NCI-H2171 treated with DMSO at 0.1 percent for 48 hours (cell line): ENCODE measurements at places on chromosomes 2 and 18.

GRCh38 chr2:172097557-172098131 is 5.1 kb downstream of the DLX2 start:
- DNase-seq = peak; percentile 51

DNA sequence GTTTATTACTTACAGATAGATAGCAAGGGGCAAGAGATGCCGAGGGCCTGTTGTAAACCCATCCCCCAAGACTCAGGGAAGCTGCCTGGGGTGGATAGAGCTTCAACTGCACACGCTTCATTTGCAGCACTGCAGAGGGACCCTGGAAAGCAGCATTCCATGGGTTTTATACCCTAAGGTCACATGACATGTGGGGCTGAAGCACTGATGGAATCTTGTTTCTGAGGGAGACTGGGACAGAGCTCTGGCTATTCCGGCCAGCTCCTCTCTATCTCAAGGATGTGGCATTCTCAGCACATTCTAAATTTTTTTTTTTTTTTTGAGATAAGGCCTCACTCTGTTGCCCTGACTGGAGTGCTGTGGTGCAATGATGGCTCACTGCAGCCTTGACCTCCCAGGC is 300.1 kb downstream of the MYCN start:
- no peak for DNase-seq

DNA sequence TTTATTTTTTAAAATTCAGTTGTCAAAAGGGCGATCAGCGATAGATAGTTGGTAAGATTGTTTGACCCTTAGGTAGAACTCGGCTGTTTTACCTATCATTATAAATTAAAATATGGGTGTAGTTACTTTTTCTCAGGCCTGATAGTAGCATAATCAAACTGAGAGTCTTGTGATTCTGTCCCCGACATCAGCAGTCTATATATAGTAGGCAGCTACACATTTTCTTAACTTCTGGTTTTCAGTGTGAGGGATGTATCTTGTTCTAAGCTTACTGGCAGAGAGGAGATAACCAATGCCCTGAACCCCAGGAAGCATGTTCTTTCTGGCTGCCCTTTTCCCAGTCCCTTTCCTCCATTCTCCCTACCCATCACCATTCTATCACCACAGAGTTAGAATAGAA is 56.6 kb downstream of the XRCC5 start:
- DNase-seq = no peak

GRCh38 chr18:8754995-8755960 is 49.9 kb downstream of the MTCL1 start:
- DNase-seq = no peak

- no peak for DNase-seq
These were observed 43.6 kb downstream of the POLE4 start for GRCh38 chr2:75002007-75002406.

DNA sequence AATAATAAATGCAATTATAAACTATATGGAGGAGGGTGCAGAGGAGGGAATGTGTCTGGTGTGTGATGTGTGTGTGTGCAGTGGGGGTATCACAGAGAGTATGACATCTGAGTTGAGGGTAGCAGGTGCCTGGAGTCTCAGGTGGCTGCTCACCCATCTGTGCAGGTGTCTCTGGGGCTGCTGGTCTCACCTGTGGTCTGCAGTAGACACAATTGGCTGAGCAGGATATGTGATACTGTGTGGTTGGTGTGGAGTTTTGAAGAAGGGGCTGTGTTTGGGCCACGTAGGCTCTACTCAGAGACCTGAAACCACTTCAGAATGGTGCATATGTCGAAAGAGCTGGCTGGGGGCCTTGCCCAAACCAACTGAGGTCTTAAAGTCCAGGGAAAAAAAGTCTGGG is 17.0 kb downstream of the FABP1 start:
- peak; percentile 91 for DNase-seq

- no peak for DNase-seq
These were observed 62.4 kb upstream of the ACVR1 start for GRCh38 chr2:157938556-157938955.

GRCh38 chr2:25470806-25471205 is 129.1 kb upstream of the DNMT3A start:
- DNase-seq = no peak

DNA sequence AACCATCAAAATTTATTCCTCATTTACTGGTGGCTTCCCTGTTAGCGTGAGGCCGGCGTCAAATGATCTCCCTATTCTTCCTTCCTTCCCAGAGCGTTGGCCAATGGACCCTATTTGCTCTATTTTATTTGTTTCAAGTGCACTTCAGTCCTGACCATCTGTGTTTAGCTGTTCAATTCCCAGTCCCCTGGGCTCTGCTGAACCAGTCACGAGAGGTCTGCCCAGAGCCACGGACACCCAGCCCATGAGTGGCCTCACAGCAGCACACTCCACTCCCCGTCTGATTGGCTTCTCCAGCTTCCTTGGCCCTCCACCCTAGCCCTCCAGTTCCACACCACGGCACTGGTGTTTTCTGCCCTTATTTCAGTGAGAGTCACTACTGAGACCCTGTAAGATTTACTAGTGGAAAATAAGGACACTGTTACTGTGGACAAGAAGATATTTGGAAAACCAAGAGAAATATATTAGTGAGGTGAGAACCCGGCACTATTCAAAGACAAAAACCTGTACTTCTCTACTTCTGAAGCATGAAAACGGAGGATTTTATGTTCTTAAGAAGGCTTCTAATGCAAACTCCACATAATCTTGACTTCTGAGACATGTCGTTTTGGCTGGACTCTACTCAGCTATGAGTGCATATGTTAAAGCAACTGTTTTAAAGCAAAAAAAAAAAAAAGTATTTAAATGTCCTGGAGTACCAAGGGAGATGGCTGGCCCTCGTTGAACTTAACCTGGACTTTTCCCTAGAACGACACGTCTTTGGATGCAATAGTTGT is 86.6 kb downstream of the COL6A3 start:
- DNase-seq = no peak

- DNase-seq = no peak
These were observed 181.7 kb downstream of the ANAPC1 start for GRCh38 chr2:111702119-111702803.

DNA sequence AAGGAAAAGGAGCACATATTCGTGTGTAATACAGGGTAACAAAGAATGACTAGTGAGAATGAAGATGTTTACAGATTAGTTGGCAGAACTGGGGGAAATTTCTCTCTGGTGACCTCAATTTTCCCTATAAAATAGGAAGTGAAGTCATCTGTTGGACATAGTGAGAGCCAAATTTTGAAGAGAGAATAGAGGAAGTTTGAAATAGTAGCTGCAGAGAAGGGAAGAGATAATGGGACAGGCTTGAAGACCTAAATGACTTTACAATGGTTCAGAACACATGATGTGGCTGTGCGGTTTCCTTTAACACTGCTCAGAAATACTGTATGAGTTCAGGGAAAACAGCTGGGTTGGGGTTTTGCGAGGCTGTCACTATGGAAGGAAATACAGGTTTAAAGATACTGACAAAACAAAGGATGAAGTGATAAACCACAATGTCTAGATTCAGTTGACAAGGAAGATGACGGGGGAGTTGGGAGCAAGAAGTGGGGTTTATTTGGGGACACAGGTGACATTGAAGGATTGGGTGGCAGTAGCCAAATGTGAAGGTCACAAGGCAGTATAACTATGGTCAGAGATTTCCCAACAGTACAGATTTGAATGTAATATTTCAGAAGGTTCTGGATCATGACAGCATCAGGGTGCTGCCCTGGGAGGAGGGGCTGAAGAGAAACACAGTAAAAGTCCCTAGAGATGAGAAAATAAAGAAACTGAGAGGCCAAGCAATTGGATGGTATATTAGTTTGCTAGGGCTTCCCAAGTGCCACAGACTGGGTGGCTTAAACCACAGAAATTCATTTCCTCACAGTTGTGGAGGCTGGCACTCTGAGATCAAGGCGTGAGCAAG is 82.6 kb upstream of the TANK start:
- DNase-seq = no peak

DNA sequence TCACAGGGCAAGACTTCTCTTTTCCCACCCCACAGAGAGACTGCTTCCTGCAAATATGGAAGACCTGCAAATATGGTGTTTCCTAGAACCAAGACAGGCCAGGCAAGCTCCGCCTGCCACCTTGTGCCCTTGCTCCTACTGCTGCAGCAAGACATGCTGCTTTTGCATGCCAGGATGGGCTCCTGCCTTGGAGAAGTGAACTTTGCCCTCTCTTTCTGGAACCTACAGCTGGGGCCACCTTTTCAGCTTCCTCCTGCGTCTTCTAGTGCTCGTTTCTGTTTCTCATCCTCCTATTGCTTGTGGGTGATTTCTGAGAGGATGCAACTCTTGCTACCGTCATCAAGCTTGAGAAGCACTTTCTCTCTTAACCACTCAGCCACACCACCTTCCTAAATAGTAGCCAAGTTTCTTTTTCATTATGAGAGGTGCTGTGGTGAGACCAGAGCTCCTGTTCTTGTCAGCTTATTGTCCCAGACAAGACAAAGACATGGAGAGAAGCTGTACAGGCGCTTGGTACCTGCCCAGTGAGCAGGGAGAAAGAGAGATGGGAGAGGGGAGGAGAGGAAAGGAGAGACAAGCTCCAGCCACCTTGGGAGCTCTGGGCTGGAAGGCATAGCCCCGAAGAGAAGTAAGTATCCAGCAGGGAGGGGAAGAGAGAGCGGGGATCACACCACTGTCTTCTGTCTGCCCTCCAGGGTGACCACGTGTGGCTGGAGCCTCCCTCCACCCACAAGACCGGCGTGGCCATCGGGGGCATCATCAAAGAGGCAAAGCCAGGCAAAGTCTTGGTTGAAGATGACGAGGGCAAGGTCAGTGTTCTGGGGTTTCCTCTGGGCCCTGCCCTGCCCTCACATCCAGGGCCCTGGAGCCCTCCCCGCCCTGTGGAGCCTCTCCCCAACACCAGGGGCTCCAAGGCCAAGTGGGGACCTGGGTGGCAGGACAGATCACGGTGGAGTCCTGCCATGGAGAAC is 28.3 kb downstream of the MYO7B start:
- DNase-seq = no peak

GRCh38 chr18:26524504-26525351 is 23.6 kb downstream of the KCTD1 start:
- DNase-seq = no peak

GRCh38 chr18:48419277-48420022 is 10.3 kb upstream of the ZBTB7C start:
- no peak for DNase-seq

GRCh38 chr2:152201466-152201830 is 25.9 kb upstream of the STAM2 start:
- no peak for DNase-seq

GRCh38 chr2:62964671-62965070 is 86.0 kb upstream of the OTX1 start:
- DNase-seq = no peak

DNA sequence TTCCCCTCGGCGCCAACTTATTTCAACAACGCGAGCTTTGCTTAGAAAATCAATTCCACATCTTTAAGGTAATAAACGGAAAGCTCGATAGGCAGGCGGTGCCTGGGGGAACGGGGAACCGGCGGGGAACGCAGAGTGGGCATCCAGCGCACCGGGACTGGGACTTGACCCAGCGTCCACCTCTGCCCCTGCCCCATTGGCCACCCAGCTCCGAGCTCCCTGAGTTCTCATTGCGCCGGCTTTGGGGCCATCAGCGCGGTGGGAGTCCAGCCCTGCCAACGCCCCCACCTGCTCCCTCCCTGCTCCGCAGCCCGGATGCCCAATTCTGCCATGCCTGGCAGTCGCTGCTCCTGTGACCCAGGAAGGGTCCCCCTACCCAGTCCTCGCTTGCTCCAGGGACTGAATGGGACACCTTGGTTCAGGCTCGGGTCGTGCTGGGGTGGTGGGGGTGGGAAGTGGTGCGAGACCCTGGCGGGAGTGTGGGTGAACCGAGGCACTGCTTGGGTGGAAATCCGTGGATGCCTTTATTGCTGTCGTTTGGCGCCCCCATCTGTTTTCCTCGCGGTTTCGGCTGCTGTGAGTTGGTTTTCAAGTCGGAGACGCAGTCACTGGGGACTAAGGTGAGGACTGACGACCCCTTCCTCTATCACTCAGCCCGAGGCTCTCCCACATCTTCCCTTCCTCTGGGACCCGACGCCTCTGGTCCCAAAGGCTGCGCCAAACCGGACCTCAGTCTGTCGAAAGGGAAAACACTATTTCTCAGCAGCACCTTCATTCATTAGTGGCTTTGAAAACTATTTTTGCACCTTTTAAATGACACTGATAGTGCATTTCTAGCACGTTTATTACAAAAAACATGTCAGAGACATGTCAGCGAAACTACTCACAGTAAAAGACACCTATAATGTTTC is 2.4 kb upstream of the EVX2 start:
- DNase-seq = peak; percentile 41

DNA sequence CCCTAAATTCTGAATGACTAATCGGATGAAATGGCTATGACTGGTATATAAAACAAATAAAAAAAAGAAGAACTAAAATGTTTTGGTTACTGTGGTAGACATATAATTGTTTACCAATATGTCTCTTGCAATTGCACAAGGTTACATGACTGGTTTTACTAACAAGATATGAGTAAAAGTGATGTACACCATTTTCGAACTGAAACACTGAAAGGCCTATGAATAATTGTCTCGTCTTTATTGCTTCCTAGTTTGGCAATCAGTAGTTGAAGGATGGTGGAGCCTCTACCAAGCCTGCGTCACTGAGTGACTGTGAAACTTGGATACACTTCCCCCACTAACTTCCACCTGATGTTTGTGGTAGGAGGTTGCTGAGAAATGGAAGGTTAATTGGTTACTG is 16.5 kb downstream of the CDH19 start:
- DNase-seq = no peak

- peak; percentile 71 for DNase-seq
These were observed 38.2 kb upstream of the TWSG1 start for GRCh38 chr18:9296233-9297006.

DNA sequence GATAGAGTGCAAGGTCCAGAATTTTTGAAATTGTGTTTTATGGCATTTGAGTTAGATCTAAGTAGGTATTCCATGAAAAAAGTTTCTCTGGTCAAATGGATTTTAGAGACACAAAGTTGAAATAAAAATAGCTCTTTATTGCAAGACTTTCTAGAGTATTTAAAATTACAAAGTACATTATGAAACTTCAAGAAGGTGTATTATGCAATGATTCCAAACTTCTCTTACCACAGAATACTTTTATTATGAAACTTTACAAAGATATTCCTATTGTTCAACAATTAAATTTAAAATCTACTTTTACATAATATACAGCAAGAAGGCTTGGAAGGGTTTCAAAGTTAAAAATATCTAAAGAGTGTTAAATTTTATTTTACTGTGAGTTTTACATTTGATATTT is 65.9 kb downstream of the CALCRL start:
- no peak for DNase-seq

GRCh38 chr2:43569921-43570320 is 25.9 kb downstream of the THADA start:
- DNase-seq = no peak

- no peak for DNase-seq
These were observed 74.0 kb downstream of the SLC66A2 start for GRCh38 chr18:79877163-79878091.

DNA sequence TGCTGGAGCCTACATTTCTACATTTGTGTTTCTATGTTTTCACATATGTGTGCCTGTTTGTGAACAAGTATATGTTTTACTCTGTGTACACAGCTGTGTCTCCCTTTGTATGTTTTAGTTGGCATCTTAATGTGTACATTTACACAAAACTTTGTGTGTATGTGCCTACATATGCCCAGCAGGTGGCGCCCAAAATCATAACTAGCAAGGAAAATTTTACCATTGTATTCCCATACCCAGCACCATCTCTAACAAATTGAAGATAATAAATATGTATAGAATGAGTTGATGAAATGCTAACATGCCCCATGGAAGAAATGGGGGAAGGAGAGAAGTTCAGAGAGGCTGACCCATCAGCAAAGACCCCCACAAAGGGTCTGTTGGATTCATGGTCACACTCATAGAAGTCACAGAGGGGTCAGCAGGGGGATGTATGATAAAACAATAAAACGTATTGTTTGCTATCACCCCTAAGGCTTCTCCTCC is 48.1 kb downstream of the PKDCC start:
- peak; percentile 74 for DNase-seq

- no peak for DNase-seq
These were observed 18.6 kb upstream of the NCL start for GRCh38 chr2:231482806-231483391.
